ENCODE measurements at places on chromosomes 3 and 15. TPM values are rescaled to one million over a fixed set of nuclear protein-coding genes. Genes with fewer than 3 reads are reported as not detected.

DNA sequence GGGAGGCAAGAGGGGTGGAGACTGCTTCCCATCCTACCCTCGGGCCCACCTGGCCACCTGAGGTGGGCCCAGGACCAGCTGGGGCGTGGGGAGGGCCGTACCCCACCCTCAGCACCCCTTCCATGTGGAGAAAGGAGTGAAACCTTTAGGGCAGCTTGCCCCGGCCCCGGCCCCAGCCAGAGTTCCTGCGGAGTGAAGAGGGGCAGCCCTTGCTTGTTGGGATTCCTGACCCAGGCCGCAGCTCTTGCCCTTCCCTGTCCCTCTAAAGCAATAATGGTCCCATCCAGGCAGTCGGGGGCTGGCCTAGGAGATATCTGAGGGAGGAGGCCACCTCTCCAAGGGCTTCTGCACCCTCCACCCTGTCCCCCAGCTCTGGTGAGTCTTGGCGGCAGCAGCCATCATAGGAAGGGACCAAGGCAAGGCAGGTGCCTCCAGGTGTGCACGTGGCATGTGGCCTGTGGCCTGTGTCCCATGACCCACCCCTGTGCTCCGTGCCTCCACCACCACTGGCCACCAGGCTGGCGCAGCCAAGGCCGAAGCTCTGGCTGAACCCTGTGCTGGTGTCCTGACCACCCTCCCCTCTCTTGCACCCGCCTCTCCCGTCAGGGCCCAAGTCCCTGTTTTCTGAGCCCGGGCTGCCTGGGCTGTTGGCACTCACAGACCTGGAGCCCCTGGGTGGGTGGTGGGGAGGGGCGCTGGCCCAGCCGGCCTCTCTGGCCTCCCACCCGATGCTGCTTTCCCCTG lies 2.2 kb upstream of the FES start:
- peaks cover 60% of the 10 kb centered on the region for H3K36me3 ChIP-seq
- peak overlapping the region; percentile 98 for H3K27ac ChIP-seq

GRCh38 chr3:127953091-127954035 lies 38.3 kb downstream of the KBTBD12 start:
- no peak for DNase-seq
- H3K36me3 ChIP-seq, result no peaks in the 10 kb centered on the region
- peak overlapping the region; percentile 4 for H3K4me3 ChIP-seq
- H3K27ac ChIP-seq, result peak overlapping the region; percentile 90
- peaks cover 47% of the 10 kb centered on the region for H3K4me1 ChIP-seq

GRCh38 chr3:17894434-17895060 lies 152.1 kb upstream of the TBC1D5 start:
- H3K27me3 ChIP-seq, result no peaks in the 10 kb centered on the region
- no peak for DNase-seq
- no peaks in the 10 kb centered on the region for H3K36me3 ChIP-seq
- no peak overlapping the region for H3K27ac ChIP-seq

GRCh38 chr3:4497843-4498324 lies 4.7 kb downstream of the ITPR1 start:
- no peaks in the 10 kb centered on the region for H3K27me3 ChIP-seq
- DNase-seq, result no peak
- H3K4me1 ChIP-seq, result peaks cover 58% of the 10 kb centered on the region

- H3K27ac ChIP-seq, result no peak overlapping the region
- no peak for DNase-seq
- no peak overlapping the region for H3K4me3 ChIP-seq
- H3K27me3 ChIP-seq, result no peaks in the 10 kb centered on the region
- peaks cover 14% of the 10 kb centered on the region for H3K4me1 ChIP-seq
Observed at GRCh38 chr3:126945891-126946290, 37.0 kb upstream of the PLXNA1 start.

DNA sequence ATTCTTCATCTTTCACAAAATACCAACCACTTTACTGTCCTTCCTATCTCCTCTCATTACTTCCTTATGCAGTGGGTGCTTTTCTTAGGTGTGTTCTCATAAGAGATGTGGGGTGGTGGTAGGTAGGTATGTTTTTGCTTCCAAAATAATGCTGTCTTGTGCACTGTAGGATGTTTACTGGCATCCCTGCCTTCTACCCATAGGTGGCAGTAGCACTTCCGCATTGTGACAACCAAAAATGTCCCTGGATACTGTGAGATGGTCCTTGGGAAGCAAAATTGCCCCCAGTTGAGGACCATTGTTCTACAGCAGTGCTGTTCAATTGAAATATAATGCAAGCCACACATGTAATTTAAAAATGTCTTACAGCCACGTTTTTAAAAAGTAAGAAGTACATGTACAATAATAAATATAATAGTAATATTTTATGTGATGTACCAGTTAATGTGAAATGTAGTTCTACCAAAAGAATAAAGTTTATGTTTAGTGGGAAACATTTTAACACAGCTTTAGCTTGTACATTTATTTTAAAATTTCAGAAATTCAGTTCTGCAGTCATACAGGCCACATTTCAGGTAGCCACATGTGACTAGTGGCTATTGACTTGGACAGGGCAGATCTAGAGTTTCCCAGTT lies 75.2 kb downstream of the NEO1 start:
- H3K4me1 ChIP-seq, result no peaks in the 10 kb centered on the region
- no peak overlapping the region for H3K27ac ChIP-seq
- no peaks in the 10 kb centered on the region for H3K27me3 ChIP-seq
- DNase-seq, result no peak
- no peak overlapping the region for H3K4me3 ChIP-seq

DNA sequence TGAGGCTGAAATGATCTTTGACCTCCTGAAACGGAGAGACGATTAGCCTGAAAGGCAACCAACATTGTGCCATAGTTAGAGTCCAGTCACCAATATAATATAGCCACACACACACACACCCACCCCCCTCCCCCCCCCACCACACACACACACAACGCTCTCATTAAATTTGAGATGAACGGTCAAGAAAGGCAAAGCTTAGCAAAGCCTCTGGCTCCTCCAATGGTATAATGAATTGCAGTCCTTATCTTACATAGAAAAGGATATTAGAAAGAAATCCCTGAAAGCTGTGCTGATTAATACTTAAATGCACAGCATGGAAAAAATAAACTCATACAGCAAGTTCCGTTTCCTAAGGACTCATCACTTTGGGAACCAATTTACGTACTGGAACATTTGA lies 876 bp upstream of the ZNF385D start:
- peak overlapping the region; percentile 70 for H3K4me3 ChIP-seq
- peaks cover 34% of the 10 kb centered on the region for H3K4me1 ChIP-seq
- no peaks in the 10 kb centered on the region for H3K36me3 ChIP-seq
- peaks cover 3% of the 10 kb centered on the region for H3K27me3 ChIP-seq
- DNase-seq, result no peak

DNA sequence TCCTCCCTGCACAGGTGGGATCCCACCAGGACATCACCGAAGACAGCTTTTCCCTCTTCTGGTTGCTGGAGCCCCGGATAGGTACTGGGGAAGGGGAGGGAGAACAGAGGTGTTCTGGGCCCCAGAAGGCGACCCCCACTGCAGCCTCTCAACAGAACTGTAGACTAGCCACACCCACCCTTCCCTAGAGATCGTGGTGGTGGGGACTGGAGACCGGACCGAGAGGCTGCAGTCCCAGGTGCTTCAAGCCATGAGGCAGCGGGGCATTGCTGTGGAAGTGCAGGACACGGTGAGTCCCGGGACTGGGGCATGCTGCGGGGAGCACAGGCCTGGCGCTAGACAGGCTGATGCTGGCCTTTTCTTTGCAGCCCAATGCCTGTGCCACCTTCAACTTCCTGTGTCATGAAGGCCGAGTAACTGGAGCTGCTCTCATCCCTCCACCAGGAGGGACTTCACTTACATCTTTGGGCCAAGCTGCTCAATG lies 809 bp downstream of the NDUFAF3 start:
- H3K27ac ChIP-seq, result peak overlapping the region; percentile 98
- H3K27me3 ChIP-seq, result no peaks in the 10 kb centered on the region
- H3K4me3 ChIP-seq, result peak overlapping the region; percentile 86
- peaks cover 40% of the 10 kb centered on the region for H3K36me3 ChIP-seq
- H3K4me1 ChIP-seq, result peaks cover 81% of the 10 kb centered on the region

- peaks cover 18% of the 10 kb centered on the region for H3K4me1 ChIP-seq
- H3K4me3 ChIP-seq, result no peak overlapping the region
- H3K27me3 ChIP-seq, result no peaks in the 10 kb centered on the region
- H3K27ac ChIP-seq, result no peak overlapping the region
- DNase-seq, result no peak
Observed at GRCh38 chr15:78364233-78364632, 24.1 kb downstream of the CRABP1 start.

Gene OCA2
- not detected for total RNA-seq

Gene COLQ
- total RNA-seq, result 14.9 TPM

Gene SLC35G2
- total RNA-seq, result 2.6 TPM

All from left ventricle myocardium inferior (tissue), 1 donor.